ENCODE measurements at places on chromosomes 6 and 20. TPM values are rescaled to one million over a fixed set of nuclear protein-coding genes. Genes with fewer than 3 reads are reported as not detected.
A peak's percentile ranks its signal among the peaks of the same experiment; 100 is the strongest.

Gene NMBR
- not detected for total RNA-seq

Gene OR2J3
- total RNA-seq, result not detected

- no peaks in the 10 kb centered on the region for H3K36me3 ChIP-seq
- no peaks in the 10 kb centered on the region for H3K27me3 ChIP-seq
- H3K27ac ChIP-seq, result no peak overlapping the region
- H3K4me1 ChIP-seq, result no peaks in the 10 kb centered on the region
These were observed 72.5 kb downstream of the FLRT3 start for GRCh38 chr20:14264869-14265268.

DNA sequence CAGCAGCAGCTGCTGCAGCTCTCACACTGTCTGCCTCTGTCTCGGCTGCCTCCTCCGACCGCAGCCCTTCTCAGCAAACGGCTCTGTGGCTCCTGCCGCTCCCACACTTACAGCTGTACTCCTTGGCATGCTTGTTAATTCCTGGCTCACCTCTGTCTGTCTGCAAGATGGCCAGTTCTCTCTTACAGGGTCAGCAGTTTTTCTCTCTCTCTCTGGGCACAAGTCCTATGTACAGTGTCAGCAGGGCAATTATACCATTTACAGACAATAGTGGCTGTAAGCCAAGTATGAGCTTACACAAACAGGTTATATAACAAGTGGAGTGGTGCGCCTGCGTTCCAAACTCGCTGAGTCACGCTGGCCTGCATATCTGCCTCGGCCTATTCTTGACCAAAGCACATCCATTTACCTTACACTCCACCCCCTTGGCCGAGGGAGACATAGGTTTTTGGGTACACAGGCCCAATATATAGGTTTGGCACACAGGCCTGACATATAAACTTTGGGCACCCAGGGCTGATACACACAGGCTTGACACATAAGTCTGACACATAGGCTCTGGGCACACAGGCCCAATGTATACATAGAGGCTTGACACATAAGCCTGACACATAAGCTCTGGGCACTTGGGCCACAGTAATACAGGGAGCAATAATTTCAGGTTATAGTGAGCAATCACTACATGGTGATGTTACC is 4.4 kb downstream of the ZKSCAN3 start:
- peak; percentile 77 for DNase-seq
- no peaks in the 10 kb centered on the region for H3K36me3 ChIP-seq
- H3K27me3 ChIP-seq, result no peaks in the 10 kb centered on the region
- H3K4me3 ChIP-seq, result peak overlapping the region; percentile 19
- peaks cover 29% of the 10 kb centered on the region for H3K4me1 ChIP-seq

Gene CLVS2
- 0.03 TPM for total RNA-seq

- H3K4me3 ChIP-seq, result no peak overlapping the region
- no peaks in the 10 kb centered on the region for H3K27me3 ChIP-seq
- no peak overlapping the region for H3K27ac ChIP-seq
These were observed 258.4 kb downstream of the PLCB1 start for GRCh38 chr20:8390500-8390899.

Gene SASH1
- total RNA-seq, result 103 TPM

Gene HMGCLL1
- total RNA-seq, result 4.3 TPM

DNA sequence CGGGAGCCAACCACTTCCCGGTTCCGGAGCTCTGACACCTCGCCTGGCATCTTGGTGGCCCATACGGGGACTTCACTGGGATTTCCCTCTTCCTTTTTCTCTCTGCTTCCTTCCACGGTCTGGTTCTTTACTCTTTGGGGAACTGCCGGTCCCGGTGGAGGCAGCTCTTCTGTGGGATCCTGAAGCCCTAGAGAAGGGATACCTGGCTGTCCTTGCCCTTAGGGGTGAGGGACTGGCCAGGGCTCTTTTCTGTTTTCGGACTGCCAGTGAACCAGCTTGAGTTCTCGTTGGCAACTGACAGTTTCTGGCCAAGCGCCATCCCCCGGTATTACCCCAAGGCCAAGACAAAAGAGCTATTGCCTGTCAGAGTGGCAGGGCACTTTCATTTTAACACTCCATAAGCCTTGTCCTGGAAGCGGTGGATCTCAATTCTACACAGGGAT is 880 bp upstream of the CPXM1 start:
- H3K27me3 ChIP-seq, result peaks cover 86% of the 10 kb centered on the region
- H3K27ac ChIP-seq, result no peak overlapping the region
- no peak for DNase-seq
- H3K36me3 ChIP-seq, result no peaks in the 10 kb centered on the region
- peaks cover 24% of the 10 kb centered on the region for H3K4me1 ChIP-seq

GRCh38 chr20:50085481-50086365 is 27.2 kb downstream of the UBE2V1 start:
- H3K27me3 ChIP-seq, result no peaks in the 10 kb centered on the region
- H3K36me3 ChIP-seq, result peaks cover 60% of the 10 kb centered on the region
- H3K4me1 ChIP-seq, result peaks cover 38% of the 10 kb centered on the region

Gene DNAH8
- 0.03 TPM for total RNA-seq

DNA sequence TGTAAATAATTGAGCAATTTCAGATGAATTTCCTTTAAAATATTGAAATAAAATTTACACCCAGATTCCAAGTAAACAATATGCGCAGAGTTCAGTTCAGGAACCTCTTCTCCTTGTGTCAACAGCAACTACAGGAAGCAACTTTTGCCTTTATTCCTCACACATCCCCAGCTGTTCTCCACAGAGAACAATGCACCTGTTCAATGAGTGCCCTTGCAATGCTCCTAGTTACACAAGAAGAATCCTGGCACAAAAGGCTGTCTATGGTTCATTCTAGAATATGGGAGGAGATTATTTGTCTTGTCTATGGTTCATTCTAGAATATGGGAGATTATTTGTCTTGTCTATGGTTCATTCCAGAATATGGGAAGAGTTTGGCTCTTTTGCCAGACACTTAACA is 454.9 kb downstream of the BTBD3 start:
- H3K27ac ChIP-seq, result no peak overlapping the region
- H3K36me3 ChIP-seq, result no peaks in the 10 kb centered on the region
- no peak overlapping the region for H3K4me3 ChIP-seq

- H3K4me1 ChIP-seq, result peaks cover 22% of the 10 kb centered on the region
- H3K27me3 ChIP-seq, result no peaks in the 10 kb centered on the region
- peak overlapping the region; percentile 13 for H3K27ac ChIP-seq
- DNase-seq, result no peak
- H3K36me3 ChIP-seq, result no peaks in the 10 kb centered on the region
- H3K4me3 ChIP-seq, result no peak overlapping the region
These were observed 560.4 kb upstream of the JAG1 start for GRCh38 chr20:11234181-11234580.

Gene MUC22
- not detected for total RNA-seq

Gene SOX4
- total RNA-seq, result 19.6 TPM

Gene PXMP4
- 60.5 TPM for total RNA-seq

DNA sequence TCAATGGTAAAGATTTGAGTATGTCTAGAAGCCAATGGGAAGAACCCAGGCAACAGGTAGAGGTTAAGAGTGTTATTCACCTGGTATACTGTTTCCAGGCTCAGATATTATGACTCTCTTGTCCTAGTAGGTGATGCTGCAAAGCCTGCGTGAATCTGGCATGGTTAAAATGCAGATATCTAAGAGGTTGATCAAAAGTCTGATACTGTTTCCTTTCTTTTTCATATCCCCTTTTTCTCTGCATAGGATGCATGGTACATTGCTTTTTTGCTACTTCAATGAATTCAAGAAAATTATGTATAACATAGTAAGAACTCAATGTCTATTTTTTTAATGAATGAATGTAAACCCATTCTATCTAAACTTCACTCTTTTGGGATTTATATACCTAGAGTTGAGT is 284.3 kb upstream of the KHDRBS2 start:
- H3K27me3 ChIP-seq, result no peaks in the 10 kb centered on the region
- no peak overlapping the region for H3K4me3 ChIP-seq
- no peak for DNase-seq
- no peak overlapping the region for H3K27ac ChIP-seq

Gene TMEM200A
- 4.3 TPM for total RNA-seq

DNA sequence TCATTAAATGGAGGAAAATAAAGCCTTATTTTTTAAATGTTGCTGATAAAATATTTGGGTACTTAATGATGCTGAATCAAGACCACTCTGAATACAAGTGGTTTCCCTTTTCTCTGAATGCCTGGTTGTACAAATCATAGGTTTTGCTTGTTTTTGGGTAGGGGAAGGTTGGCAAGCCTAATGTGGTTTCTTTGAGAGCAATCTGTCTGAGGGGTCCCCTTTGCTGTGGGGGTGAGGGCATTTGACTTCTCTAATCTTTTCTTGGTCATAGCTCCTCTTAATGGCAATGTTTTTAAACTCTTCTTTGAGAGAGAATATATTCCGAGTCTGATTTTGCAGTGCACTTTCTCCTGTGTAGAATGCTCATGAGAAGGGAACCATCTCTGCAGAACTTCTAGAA is 99.2 kb downstream of the SOX4 start:
- H3K4me1 ChIP-seq, result no peaks in the 10 kb centered on the region
- no peak for DNase-seq
- H3K27ac ChIP-seq, result no peak overlapping the region
- H3K36me3 ChIP-seq, result no peaks in the 10 kb centered on the region

DNA sequence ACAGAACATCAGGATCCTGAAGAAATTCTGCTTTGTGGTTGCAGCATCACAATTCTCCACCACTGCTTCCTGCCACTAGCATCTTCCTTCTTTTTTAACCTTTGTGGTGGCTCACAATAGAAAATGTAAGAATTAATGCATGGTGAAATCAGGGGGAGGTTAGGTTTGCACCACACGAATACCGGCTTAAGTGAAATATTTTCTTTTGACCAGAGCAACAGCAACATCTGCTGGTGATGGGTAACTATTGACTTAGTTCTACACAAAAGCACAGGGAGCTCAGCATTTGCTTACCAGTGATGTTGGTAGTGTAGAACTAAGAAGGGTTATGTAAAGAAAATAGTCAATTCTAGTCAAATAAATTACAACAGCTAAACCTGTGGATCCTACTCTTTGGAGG is 280.5 kb downstream of the SYNE1 start:
- H3K27ac ChIP-seq, result no peak overlapping the region
- H3K27me3 ChIP-seq, result no peaks in the 10 kb centered on the region
- no peaks in the 10 kb centered on the region for H3K4me1 ChIP-seq
- no peak overlapping the region for H3K4me3 ChIP-seq

Gene SLX4IP
- total RNA-seq, result 5.8 TPM

DNA sequence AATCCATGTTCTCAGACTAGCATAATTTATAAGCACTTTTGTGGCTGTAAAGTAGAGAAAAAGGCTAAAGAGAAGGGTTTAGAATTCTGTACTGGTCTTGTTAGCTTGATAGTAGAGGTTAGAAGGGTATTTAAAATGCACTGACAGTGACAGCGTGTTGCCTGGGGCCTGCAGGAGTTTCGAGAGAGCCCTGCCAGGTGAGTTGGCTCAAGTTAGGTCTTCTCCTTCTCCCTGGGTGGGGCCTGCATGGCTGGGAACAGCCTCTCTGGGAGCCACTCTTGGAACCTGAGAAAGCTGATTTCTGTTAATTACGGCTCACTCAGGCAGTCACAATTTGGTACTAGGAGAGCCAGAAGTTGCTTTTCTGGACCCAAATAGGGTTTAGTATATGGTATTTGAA is 103.7 kb downstream of the ARID1B start:
- H3K4me3 ChIP-seq, result no peak overlapping the region
- peaks cover 61% of the 10 kb centered on the region for H3K4me1 ChIP-seq
- H3K36me3 ChIP-seq, result no peaks in the 10 kb centered on the region
- no peak for DNase-seq
- no peak overlapping the region for H3K27ac ChIP-seq

DNA sequence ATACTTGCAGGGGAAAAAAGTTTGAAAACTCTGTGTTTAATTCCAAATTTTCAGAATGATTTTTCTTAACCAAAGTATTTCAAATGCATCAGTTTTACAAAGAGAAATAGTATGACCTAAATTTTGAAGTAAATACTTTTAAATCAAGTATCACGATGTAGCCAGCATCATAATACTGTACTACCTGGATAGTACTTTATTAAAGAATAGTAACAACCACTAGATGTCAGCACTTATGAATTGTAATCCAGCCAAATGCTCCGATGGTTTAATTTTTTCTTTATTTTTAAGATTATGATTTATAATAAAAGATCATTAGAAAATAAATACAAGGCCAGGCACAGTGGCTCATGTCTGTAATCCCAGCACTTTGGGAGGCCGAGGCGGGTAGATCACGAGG is 37.2 kb upstream of the HACE1 start:
- H3K4me3 ChIP-seq, result no peak overlapping the region
- H3K27ac ChIP-seq, result no peak overlapping the region
- no peak for DNase-seq
- no peaks in the 10 kb centered on the region for H3K36me3 ChIP-seq
- H3K27me3 ChIP-seq, result peaks cover 6% of the 10 kb centered on the region
- no peaks in the 10 kb centered on the region for H3K4me1 ChIP-seq

Data from lower lobe of right lung (tissue), 2 donors.